ENCODE measurements at places on chromosomes 11 and 22.

GRCh38 chr11:624705-625635 is at the start of gene CDHR5:
Gene CDHR5 (minus strand): TSS chr11:624955. CDS start chr11:624902, 53 bp downstream.
- DNase-seq: no peak

- DNase-seq: no peak
These were observed 10.7 kb downstream of the MCM5 start for GRCh38 chr22:35410663-35411034.

DNA sequence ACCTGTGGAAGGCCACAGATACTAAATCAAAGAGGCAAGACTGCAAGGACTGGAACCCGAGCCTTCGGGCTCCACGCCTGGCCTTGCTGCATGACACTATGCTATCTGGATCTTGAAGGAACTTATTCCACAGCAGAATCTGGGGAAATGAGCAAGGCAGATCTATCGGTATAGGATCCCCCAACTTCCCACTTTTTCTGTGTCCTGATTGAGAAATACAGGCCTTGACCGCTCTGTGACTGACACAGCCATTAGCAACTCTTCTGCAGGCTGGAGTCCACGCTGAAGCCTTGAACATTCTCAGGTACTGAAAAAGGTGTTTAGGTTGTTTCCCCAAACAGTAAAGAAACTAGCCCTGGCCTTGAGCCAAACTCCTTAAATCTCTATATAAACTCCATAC is 241.2 kb upstream of the NARS2 start:
- DNase-seq: no peak

GRCh38 chr22:40123387-40123786 is 54.3 kb upstream of the TNRC6B start:
- no peak for DNase-seq

DNA sequence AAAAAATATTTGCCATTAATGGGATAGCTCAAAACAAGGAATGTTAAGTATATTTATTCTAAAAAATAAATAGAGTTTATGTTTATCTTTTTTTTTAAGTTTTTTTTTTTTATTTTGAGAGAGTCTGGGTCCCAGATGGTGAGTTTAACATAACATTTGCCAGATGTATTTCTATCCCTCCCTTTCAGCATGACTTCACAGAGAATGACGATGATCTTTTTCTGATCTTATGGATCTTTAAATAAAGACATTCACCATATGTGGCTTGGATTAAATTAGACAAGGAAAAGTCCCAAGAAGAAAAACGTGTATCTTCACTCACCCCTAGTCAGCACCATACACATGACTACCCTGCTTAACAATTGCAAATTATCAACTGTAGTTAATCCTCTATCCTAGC is 839.8 kb upstream of the CNTN5 start:
- no peak for DNase-seq

All from CD4-positive, alpha-beta T cell treated with Interleukin-12 subunit alpha and Interleukin-12 subunit beta, for 1 hour (primary cell).